ENCODE measurements at places on chromosomes 2 and 18.

DNA sequence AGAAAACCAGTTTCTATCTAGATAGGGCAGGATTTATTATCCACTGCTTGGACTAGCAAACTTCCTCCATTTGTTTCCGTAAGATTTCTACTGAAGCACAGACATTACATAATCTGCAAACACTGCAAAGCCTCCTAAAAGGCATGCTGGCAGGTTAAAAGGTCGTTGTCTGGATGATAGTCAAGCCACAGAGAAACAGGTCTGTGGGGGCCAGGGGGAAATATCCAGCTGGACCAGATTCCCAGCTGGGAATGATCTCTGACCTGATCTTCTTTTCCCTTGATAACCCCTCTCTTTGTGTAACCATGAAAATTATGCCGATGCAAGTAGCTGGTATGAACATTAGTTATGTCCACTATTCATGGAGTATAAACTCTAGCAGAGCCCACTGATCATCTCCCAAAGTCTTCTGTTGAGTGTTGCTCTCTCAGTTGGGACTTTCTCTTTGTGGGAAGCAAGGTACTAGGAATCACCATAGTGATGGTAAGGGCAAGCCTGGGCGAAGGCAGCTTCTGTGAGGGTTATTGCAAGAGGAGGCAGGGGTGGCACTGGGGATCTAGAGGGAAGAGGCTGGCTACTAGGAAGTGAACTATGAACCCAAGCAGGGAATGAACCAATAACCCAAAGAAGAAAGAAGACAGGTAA lies 61.3 kb downstream of the GDF7 start:
- no peak for DNase-seq

GRCh38 chr18:76855594-76855993 lies 33.2 kb downstream of the ZNF236 start:
- DNase-seq: no peak

GRCh38 chr2:213678437-213679218 lies 394.4 kb downstream of the SPAG16 start:
- no peak for DNase-seq

GRCh38 chr2:151976945-151977353 lies 121.9 kb downstream of the CACNB4 start:
- DNase-seq: no peak

DNA sequence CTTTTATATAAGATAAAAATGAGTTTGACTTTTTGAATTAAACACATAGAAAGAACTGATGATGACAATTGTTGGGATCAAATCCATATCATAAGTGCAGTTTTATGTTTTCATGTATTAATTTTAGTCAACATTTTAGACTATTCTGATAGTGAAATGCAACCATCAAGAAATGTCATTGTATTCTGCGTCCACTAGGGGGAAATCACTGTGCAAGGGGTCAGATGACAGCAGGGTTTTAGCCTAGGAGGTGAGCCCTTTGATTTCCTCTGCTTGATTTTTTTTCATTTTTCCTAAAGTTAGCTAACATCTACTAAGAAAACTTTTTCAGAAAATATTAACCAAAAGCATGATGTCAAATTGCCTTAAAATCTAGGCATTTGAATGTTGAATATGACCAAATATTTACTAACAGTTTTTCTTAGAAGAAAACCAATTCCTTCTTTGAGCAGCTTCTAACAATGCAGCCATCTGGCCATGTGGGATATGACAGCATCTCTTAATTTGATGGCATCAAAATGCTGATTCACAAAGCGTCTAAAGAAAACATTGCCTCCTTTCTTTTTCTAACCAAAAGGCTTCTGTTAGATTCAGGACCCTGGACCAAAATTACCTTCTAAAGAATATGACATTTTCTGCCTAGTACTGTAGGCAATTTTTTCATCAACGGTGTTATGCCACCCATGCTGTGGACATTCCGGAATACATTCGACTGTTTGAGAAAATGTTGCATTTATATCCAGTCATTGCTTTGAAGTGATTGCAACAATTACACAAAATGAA lies 141.5 kb downstream of the SPHKAP start:
- DNase-seq: peak; percentile 27

DNA sequence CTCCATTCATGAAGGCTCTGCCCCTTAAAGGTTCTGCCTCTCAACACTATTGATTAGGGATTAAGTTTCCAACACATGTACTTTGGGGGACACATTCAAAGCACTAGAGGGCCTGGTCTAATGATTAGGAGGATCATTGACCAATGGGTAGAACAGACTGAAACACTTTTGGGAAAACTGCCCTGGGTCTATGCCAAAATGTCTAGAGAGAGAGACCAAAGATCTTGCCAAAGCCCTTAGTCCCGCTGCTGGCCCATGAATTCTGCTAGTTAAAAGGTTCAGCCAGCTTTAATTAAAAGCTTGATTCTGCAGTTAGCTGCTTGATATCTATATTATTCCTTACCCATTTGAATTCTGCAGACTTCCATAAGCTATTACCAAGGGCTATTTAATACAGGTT lies 613.2 kb downstream of the SLC4A3 start:
- no peak for DNase-seq

- DNase-seq: no peak
Observed at GRCh38 chr18:22702806-22703205, 230.3 kb upstream of the RBBP8 start.

- no peak for DNase-seq
Observed at GRCh38 chr18:7004009-7004408, 113.6 kb downstream of the LAMA1 start.

DNA sequence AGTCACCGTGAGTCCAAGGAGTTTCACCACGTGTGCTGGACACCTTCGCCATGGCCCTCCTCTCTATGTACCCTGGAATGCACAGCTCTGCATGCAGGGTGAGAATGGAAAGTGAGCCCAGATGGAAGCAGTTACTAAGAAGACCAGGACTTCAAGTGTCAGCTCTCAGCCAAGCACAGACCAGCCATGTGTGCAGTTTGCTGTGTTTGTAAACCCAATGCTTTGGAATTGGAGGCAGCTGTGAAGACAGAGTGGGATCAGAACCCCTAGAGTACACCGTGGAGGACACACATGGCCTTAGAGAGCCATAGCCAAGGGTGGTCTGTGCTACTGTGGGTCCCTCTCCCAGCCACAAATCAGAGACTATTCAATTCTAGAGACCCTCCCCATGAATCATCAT lies 655.5 kb upstream of the ID2 start:
- no peak for DNase-seq

- DNase-seq: no peak
Observed at GRCh38 chr2:10352361-10352760, 49.7 kb downstream of the HPCAL1 start.

GRCh38 chr2:105748566-105748965 lies 3.9 kb downstream of the NCK2 start:
- DNase-seq: no peak

GRCh38 chr2:238817891-238818290 lies 30.0 kb upstream of the TWIST2 start:
- DNase-seq: no peak

- DNase-seq: no peak
Observed at GRCh38 chr2:239710953-239711861, 310.4 kb upstream of the HDAC4 start.

DNA sequence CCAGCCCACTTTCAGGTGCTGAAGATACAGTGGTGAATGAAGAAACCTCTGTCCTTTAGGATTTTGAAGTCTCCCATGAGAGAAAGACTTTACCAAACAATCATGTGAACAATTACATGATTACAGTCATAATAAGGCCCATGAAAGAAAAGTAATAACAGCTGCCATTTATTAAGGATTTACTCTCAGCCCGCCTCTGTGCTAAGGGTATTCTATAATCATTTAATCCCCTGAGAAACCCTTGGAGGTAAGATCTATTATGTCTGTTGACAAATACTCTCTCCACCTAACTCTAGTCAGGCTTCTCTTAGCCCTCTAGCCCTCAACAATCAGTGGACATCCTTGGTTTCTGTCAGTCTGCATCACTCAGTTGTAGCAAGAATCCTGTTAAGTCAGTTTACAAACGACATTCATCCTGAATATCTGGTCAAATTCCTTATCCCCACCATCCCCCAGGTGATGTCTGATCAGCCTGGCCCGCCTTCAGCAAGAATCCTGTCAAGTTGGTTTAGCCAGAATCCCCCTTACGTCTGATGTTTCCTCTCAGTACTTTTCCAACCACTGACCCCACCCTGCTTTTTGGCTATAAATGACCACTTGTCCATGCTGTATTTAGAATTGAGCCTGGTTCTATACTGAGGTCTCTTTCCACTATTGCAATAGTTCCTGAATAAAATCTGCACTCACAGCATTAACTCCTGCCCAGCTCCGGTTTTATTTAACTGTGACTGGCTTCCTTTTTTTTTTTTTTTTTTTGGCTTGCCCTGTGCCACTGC lies 12.2 kb upstream of the SOCS6 start:
- no peak for DNase-seq

DNA sequence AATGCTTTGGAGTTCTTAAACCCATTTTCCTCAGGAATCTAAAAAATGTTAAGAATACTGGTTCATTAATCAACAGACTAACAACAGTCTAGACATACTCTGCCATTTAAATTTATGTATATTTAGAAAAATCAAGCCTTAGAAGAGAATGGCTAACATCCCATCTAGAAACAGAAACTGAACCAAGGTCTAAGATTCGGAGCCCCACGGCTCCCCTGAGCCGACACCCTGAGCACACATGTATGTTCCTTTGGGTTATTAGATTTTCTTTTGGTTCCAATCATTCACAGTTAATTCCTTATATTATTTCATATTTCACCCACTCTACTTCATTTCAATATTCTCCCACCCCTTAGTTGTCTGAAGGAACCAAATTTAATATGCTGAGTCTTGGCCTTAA lies 94.8 kb upstream of the HNRNPA3 start:
- no peak for DNase-seq

GRCh38 chr18:58529714-58530354 lies 99.1 kb downstream of the ALPK2 start:
- DNase-seq: peak; percentile 67

DNA sequence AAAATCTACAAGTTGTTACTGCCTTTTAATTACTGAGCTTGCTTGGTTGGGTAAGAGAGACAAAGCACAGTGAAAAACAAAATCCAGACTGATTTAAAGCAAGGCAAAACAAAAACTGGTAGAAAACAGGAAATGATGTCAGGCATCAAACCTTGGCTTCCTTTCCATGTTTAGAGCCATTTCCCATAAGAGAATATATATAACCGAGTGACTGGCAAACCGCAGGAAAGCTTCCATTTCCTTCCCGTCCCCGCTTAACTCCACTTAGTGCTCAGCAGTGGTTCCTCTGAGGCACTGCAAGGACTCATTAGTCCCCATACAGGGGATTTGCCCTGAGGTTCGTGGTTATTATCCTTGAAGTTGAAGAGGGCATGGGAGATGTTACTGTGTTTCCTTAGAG lies 446.3 kb downstream of the LPIN1 start:
- peak; percentile 66 for DNase-seq

DNA sequence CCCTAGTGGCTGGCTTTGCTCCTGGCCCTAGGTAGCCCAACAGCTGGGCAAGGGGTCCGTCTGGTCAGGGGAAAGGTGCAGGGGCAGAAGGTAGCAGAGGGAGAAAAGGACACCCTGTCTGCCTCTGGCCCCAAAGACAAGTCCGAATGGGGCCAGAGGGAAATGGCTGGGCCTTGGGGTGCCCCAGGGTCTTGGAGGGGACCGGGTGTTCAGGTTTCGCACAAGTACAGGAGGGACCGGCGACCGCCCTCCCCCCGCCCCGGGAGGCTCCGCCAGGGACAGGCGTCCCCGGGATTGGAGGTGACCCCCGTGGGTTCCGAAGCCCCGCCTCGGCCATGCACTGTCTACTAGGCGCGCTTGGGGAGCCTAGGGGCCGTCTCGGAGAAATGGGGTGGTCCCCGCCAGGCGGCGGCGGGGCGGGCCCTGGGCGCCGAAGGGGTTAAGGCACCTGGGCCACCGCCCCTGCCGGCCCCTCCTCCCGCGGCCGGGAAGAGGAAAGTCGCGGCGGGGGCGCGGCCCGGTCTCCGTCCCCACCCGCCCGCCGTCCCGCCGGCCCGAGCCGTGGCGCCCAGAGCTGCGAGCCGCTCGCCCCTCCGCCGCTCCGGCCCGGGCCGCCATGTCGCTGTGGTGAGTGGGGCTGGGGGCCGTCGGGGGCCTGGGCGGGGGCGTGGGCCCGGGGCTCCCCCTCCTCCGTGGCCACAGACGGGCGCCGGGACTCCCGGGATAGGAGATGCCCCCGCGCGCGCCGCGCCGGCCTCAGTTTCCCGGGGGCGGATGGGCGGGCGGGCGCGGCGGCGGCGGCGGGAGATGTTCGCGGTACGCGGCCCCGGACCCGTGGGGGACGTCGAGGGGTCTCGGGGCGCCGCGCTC lies at the start of gene B3GNT7:
Gene B3GNT7 (plus strand): TSS at position 523 of the 870 bp plus-strand sequence. CDS start 94 bp downstream, at position 617.
- DNase-seq: no peak

DNA sequence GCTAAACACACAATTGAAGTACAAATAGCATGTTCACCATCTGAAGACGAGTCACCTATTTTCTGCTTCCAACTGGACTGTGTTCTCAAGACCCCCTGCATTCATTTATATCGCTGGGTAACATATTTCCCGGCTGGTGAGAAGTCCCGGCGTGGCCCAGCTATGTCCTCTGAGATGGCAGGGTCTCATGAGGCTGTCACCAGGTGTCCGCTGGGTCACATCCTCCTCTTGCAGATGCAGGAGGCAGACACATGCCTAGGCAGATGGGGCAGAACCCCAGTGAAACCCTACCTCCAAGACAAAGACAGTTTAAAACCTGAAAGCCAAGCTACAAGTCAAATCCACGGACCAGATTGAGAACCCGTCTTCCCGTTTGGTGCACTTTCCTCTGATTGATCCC lies 36.8 kb upstream of the UBE2F start:
- DNase-seq: no peak

DNA sequence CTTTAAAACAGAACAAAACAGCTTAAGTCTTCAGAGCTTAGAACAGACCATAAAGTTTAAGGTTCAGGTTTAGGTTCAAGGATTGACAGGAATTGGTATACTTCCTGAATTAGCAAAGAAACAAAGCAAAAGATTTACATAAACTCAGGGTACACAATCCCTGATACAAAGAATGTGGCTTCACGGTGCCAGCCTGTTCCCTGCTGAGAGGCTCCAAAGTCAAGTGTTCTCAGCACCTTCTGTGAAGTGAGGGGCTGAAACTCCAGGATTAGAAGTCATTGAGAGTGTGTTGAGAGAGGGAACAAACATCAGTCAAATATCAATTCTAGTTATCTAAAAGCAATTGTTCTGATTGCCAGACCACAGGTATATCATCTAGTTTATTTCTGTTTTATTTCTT lies 35.7 kb downstream of the DYNAP start:
- DNase-seq: no peak
